ENCODE measurements at places on chromosomes 7 and 10.
A peak's percentile ranks its signal among the peaks of the same experiment; 100 is the strongest.

DNA sequence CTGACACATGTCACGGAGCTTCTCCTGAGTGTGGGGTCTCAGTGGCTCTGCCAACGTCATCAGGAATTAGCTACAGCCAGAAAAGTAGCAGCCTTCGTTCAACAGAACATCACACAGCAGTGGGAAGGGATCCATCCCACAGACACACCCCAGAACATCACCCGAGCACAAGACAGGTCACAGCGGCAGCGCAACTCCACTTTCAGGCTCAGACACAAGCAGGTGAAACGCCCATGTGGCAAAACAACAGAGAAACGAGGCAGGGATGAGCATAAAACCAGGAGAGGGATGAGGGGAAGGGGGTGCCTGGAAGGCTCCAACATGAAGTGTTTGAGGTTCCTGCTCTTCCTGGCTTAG is 44.8 kb downstream of the CAMK2B start:
- no peak for DNase-seq

DNA sequence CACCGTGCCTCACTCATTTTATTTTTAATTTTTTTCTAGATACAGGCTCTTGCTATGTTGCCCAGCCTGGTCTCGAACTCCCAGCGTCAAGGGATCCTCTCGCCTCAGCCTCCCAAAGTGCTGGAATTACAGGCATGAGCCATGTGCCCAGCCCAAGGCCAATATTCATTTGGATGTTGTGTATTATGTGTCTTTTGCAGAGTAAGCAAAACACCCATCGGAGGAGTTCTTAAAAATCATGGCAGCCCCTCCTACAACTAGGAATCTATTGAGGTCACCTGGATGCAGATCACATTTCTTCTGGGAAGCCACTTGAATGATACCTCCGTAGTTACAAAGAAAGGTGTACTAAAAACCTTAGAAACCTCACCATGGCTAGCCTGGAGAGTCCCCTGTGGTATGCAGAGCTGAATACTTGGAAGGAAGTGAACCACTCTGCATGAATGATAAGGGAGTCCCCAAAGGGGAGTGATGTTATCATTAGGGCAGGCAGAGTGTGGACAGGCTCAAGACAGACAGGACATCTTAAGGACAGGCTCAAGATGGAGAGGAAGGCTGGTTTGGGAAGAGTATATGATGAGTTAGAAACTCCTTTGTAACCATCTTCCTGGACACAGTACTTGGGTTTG is 185.7 kb downstream of the TAX1BP1 start:
- DNase-seq = no peak

DNA sequence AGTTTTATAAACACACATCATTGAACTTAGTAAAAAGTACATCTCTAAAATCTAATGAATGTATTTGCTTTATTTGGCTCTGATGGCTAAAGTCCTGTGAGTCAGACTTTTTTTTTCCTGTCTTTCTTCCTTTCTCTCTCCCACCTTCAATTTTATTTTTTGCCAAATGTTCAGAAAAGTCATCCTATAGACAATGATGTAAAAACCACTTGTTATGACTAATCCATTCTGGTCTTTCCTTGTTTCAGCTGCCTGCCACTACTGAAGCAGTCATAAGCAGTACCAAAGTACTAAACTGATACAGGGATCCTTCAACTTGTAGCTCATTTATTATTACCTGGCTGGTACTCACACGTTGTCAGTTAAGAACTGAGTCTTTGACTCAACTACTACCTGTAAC is 23.9 kb downstream of the HECTD2 start:
- DNase-seq = no peak

GRCh38 chr7:152871678-152872060 is 112.1 kb downstream of the ACTR3B start:
- no peak for DNase-seq

DNA sequence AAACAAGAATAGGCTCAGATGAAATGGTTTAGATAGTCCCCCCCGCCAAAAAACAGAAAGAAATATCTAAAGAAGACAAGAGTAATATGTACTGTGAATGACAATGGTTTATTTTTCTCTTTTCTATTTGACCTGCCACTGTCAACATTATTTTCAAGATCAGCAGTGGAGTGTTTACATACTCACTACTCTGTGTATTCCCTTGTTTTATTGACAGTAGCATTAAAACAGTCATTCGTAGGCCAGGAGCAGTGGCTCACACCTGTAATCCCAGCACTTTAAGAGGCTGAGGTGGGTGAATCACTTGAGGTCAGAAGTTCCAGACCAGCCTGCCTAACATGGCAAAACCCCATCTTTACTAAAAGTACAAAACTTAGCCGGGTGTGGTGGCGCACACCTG is 245.3 kb upstream of the SLC26A5 start:
- no peak for DNase-seq

GRCh38 chr10:70600512-70601395 is 1.8 kb downstream of the PRF1 start:
- no peak for DNase-seq

- DNase-seq = no peak
Observed at GRCh38 chr10:52313933-52314821, at the start of gene DKK1. Gene DKK1, plus strand, starts transcription at chr10:52314281. Its CDS starts 154 bp downstream, at chr10:52314435.

- DNase-seq = peak; percentile 59
Observed at GRCh38 chr10:5291501-5292195, 73.1 kb upstream of the UCN3 start.

- no peak for DNase-seq
Observed at GRCh38 chr7:50837965-50838364, 55.3 kb upstream of the GRB10 start.

- no peak for DNase-seq
Observed at GRCh38 chr10:69497231-69497561, 45.9 kb downstream of the TSPAN15 start.

DNA sequence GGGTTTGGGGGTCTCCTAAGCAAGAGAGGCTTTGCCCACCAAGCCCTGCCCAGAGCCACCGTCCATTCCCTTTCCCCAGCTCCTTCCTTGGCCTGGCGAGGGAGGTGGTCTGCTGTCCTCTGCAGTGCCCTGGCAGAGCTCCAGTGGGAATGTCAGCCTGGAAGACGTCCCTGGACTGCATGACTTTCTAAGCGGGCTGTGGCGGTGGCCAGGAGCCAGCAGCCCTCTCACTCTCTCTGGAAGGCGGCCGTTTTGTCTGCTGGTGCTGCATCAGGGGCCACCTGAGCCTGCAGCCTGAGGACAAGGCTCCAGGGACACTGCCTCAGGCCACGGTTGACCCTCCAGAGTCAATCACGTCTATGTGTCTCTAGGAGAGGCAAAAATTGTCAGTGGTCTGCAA is 271.0 kb downstream of the SKAP2 start:
- DNase-seq = no peak

DNA sequence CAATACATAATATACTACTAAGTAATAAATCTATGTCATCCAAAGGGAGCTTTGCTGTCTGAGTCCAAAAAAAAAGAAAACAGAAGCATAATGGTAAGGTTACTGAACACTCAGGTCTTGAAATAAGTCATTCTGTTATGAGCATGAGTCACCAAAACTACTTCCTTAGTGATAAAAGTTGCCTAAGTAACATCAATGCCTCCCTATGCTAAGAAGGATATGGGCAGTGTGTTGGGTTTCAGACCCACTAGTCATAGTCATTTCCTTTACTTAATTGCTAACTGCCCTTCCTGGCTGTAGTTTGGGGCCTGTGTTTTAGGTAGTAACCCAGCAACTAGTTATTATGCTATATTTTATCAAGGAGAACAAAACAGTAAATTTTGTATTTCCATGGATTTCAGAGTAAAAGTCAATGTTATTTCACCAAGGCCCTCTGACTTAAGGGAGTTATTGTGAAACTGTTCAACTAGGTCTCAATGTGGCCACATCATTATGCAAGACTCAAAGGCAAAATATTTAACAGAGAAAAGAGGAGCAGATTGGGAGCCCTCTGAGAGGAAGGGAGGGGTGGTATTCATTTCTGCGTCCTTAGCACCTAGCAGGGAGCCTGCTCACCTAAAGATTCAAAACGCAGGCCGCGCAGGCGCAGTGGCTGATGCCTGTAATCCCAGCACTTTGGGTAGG is 11.7 kb upstream of the VIM start:
- DNase-seq = no peak
